ENCODE measurements at places on chromosomes 5 and 9.

DNA sequence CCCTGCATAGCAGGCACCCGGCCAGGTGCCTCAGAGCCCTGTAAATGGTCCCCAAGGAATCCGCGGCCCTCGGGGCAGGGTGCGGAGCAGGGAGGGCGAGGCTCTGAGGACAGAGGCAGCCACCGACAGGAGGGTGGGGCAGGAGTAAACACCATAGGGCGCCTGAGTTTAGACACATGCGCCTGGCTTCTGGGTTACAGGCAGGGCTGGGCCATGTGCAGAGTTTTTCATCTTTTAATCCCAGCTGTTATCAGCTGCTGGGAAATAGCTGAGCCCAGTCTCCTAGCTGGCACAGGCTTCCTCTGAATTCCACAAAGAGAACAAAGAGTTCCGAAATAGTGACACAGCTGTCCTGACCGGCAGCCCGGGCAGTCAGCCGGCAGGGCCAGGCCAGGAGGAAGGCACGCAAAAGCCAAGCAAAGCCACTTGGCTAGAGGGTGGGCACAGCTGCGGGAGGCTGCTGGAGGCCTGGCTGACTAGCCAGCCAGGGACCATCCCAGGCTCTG, 98.9 kb upstream of the PHYKPL start:
- no peak for DNase-seq

DNA sequence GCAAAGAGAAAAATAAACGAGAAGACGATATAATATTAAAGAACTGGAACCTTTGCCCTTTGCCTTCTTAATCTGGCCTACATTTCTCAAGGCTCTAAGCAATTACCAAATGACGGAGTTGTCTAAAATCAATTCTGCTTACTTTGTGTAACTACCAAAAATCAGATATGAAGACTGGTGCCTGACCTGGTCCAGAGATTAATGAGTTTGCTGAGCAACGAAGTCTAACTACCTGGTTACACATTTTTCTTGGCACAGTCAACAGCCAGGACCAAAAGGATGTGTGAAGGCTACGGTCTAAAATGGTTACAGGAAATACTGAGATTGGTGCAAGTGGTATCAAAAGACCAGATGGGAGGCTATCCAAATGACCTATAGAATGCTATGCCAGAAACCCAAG, 17.8 kb upstream of the IFNE start:
- DNase-seq = no peak

GRCh38 chr5:37738057-37738691, 101.7 kb downstream of the GDNF start:
- peak; percentile 95 for DNase-seq

DNA sequence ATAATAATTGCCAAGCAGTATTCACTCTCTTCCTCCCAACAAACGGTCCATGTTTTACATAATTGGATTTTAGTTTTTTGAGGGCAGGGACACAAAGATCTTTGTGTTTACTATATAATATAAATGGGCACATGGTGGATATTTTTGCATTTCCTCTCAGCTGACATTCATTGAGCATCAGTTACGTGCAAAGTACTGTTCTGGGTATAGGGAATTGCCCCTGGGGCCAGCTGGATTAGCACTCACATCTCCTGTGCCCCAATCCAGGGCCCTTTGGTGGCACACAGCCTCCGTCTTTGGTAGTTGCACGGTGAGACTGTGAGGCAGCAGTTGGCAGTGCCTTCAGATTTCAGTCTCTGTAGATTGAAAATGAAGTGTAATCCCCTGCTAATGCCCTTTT, 1.6 kb downstream of the TDRD7 start:
- DNase-seq = no peak

- peak; percentile 46 for DNase-seq
Observed at GRCh38 chr9:117772960-117773359, 68.8 kb downstream of the TLR4 start.

DNA sequence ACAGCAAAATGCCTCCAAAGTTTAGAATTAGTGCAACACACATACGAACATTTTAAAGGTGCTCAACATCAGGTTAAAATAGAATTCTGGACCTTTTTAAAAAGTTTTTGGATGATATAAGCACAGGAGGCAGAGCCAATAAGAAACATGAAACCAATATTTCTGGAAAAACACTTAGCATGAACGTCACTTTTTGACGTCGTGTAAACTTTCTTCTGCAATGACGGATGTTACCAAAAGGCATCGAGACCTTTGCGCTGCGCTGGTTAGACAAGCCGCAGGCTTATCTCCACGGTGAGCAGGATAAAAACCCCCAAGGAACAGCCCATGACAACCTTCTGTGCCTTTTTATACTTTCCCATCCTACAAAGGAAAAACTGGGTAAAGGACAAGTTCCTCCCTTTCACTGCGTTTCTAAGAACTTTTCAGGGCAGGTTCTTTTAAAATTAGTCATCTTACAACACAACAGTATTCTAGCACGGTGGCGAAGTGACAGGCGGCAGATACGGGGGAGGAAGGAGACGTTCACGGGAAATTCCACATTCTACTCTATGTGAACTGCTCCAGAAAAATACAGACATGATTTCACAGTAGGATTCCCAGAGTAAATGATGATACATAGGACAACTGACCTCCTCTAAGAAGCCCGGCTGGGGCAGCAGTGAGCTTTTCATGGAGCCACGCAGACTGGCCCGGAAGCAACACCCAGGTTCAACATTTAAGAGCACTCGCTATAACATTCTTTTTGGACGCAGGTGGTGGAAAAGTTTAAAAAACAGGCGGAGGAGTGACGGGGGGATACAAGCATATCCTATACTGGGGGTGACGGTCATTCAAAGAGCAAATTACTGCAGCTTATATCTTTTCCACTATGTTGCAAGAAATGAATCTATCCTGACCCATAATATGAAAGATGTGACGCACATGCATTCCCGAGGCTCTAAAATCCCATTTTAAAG, 52.4 kb downstream of the USP20 start:
- DNase-seq = peak; percentile 57

DNA sequence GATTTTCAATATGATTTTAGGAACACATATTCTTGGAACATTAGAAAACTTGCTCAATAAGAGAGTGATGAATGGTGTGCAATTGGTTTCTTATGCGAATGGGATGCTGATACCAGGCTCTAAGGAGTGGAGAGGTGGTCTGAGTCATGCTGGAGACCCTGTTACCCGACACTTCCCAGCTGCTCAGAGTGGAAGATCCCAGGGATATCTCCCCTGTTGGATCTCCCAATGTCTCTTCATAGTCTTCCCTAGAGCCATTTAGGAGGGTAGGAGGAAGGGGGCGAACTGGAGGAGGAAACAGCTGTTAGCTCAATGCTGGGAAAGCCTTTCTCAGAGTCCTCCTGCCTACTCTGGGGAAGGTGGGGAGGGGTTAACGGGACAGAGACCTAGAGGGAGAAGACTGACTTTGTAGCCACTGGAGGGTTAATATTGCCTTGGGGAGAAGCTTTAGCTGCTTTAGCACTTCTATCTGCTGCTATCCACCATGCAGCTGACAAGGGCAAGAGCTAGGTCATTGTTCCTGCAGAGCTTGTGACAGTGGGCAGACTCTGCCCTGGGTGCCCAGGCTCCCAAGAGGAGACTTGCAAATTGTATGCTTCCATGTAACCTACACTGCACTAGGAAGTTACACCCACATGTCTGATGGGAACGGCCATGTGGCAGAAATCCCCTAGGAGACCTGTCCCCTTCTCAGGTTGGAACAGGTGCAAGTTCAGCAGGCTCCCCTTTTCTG, 301.0 kb downstream of the GADD45G start:
- no peak for DNase-seq

DNA sequence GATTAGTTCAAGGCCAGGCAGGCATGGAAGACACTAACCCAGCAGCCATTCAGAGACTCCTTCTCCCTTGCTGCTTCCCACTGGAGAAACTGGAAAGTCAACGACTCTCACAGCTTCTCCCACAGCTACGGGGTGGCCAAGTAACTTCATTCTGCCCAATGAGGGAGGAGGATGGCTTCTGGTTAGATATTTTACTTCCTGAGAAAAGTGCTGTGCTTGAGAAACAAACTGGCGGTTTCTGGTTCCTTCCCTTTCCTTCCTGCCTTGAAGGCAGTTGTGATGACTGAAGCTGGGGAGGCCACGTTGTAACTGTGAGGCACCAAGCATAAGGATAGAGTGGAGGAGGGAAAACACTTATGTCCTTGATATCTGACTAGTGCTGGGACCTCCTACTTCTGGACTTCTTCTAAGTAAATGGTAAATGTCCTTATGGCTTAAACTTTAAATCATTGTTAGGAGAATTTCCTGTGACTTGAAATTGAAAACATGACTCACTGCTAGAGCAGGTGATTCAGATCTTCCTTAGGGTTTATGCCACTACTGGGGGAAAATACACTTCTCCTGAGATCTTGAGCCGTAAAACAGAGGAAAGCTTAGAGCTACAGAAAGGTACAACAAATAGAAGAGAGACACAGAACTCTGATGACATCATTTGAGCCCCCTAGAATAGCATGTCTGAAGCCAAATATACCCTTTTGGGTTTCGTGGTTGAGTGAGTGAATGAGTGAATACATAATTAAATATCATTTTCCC, 3.1 kb upstream of the GNPDA1 start:
- DNase-seq = no peak

GRCh38 chr5:177080265-177080664, 6.5 kb upstream of the FGFR4 start:
- DNase-seq = no peak

GRCh38 chr5:139712412-139712811, 64.3 kb downstream of the CXXC5 start:
- no peak for DNase-seq

DNA sequence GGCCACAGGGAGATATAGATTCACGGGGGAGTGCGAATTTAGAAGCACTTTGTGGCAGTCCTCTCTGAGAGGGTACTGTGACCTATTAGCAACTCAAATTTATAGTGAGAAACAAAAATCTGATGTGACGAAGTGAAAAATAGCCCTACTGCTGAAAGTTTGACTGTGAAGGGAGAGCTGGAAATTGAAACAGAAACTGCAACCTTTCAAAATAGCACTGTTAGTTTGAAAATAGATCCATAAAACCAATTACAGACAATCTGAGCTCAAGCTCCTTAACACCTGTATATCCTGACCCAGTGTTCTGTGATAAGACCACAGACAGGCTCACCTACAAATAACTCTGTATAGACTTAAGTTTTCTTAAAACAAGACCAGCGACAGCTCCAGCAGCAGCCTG, 420.1 kb downstream of the IRX1 start:
- no peak for DNase-seq

DNA sequence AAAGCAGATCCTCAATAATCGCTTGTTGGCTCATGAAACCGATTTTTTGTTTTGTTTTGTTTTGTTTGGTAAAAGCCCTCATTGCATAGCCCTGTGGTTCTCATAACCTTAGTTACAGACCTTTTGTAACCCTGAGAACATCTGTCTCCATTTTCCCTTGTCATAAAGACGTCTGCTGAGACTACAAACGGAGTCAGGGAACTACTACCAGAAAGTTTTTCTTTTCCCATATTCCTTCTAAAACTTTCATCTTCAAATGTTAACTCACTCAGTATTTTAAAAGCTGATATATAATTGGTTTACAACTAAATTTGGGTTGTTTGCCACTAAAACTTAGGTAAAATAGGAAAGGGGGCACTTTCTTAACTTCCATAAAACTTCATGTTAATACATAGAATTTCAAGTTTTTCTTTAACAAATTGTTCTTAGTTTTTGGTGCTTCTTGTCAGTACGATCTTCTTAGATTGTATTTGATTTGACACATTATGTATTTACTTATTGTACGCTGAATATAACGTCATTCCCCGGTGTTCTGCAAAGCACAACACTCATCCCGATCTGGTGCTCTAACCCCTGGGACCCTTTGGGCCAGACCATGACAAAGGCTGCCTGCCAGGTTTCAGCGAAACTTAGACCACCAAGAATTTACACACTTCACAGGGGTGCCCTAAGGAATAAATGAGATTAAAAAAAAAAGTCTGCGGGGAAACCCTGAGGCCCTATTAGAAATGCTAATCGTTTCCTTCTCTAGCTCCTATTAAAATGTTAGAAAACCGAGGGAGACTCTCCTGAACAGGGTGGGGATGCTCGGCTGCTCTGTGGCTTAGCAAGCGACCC, 1.1 kb upstream of the ANP32B start:
- DNase-seq = no peak

- no peak for DNase-seq
Observed at GRCh38 chr5:1031306-1031959, 22.8 kb downstream of the NKD2 start.

DNA sequence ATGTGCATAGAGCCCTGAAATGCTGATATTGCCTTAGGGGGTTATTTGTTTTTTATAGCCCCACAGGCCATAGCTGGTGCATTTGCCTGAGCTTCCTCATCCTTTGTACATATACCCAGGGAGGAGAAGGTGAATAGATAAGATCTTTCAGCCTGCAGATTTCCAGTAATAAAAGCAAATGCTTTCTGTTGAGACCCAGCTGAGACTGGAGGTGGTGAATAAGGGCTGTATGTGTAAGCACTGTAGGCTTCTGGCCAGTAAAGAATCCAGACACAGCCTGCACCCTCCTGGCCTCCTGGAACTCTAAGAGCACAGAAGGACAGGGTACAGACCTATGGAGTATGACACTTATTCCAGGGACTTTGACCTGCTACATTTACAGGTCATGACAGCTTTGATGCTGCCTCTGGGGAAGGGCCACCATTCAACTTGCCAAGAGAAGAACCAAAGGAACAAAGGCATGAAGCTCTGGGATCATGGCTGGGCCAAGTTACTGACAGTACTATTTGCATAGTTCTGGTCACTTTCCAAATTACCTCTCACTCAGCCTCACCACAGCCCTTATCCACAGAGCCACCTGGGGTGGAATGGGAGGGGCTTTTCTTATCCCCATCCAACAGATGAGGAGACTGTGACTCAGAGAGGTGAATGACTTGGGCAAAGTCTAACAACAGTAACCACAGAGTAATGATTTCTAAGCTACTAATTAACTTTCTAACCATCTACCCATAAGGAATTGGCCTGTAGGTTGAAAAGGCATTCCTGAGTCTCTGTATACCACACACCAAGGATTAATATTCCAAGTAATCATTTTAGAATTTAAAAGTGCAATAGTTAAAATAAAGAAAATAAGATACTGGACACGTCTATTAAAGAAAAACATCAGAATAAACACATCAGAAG, 604.5 kb upstream of the KLF4 start:
- DNase-seq = peak; percentile 40

- DNase-seq = peak; percentile 89
Observed at GRCh38 chr9:69674716-69675438, 2.7 kb upstream of the APBA1 start.

- DNase-seq = no peak
Observed at GRCh38 chr5:110770286-110770685, 31.5 kb downstream of the SLC25A46 start.

- DNase-seq = no peak
Observed at GRCh38 chr5:522116-522515, 2.1 kb downstream of the SLC9A3 start.

DNA sequence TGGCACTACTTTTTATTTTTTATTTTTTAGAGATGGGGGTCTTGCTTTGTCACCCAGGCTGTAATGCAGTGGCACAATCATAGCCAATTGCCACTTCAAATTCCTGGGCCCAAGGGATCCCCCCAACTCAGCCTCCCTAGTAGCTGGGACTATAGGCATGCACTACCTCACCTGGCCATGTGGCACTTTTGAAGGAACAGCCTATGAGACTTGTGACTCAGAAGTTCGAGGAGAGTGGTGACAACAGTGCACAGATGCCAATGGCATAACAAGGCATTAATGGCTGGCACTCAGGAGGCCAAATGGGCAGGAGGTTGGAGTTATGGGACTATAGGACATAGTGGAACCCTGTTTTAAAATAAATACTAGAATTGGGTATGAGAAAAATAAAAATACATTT, 33.7 kb downstream of the ANKRD31 start:
- no peak for DNase-seq

- DNase-seq = no peak
Observed at GRCh38 chr9:107700847-107701246, 211.3 kb upstream of the KLF4 start.

- peak; percentile 1 for DNase-seq
Observed at GRCh38 chr9:89319015-89319905, 960 bp downstream of the SECISBP2 start.
